Testis (tissue), 5 donors: ENCODE measurements at places on chromosomes 13 and 19.

DNA sequence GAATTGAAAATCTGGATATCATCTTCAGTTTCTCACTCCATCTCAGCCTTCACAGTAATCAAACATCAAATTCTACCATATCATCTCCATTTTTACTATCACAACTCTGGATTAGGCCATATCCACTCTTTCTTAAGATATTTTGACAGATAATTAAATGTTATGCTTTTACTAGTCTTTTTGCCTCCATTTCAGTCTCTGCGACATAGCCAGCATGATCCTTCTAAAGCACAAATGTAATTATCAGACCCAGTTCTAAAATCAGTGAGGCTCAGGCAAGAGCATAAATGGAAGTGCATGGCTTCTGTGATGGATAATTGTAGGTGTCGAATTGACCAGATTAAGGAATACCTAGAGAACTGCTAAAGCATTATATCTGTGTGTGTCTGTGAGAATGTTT lies 307.7 kb downstream of the PCDH20 start:
- no peaks in the 10 kb centered on the region for H3K36me3 ChIP-seq
- no peak for DNase-seq

- H3K4me1 ChIP-seq: peaks cover 33% of the 10 kb centered on the region
- peak overlapping the region; percentile 97 for H3K27ac ChIP-seq
- no peaks in the 10 kb centered on the region for H3K27me3 ChIP-seq
- peak overlapping the region; percentile 96 for H3K4me3 ChIP-seq
- H3K36me3 ChIP-seq: no peaks in the 10 kb centered on the region
Observed at GRCh38 chr19:2426611-2427428, 566 bp downstream of the TIMM13 start.

DNA sequence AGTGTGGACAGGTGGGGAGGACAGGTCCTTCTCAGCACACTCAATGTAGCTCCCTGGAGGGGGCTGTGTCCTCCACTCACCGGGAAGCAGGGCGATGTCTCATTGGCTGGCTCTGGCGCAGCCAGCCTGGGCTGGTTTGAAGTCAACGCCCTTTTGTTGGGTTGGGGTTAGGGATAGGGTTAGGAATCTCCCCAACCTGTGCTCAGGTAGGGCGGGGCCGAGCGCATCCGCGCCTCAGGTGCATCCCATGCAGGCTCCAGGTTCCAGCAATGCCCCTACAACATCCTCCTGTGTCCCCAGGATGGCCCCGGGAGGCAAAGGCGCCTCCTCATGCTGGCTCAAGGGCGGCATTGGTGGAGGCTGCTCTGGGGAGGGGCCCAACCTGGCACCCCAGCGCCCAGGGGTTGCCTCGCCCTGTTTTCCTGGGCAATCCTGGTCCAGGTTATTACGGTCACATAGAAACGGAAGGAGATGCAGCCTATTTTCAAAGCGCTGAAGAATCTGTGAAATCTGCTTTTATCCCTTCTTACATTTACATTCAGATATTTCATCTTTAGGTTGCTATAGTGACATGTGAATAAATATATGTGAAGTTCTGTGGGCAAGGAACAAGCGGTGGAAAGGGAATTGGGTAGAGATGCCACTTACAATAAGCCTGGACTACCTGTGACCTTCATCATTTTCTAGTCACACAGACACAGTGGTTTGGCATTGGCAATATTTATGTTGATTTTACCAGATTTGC lies 74.3 kb downstream of the TM9SF2 start:
- no peaks in the 10 kb centered on the region for H3K36me3 ChIP-seq
- H3K4me1 ChIP-seq: peaks cover 8% of the 10 kb centered on the region
- no peak overlapping the region for H3K4me3 ChIP-seq
- H3K27ac ChIP-seq: no peak overlapping the region

- no peaks in the 10 kb centered on the region for H3K27me3 ChIP-seq
- H3K4me3 ChIP-seq: peak within 1 kb of the TSS; percentile 79
- DNase-seq: peak; percentile 94
- no peaks in the 10 kb centered on the region for H3K4me1 ChIP-seq
- H3K27ac ChIP-seq: peak within 1 kb of the TSS; percentile 80
Observed at GRCh38 chr19:52336117-52336790, at the start of gene ZNF610. ZNF610 (plus strand) TSS chr19:52336243; CDS start chr19:52349173, 12,930 bp downstream.

- H3K27me3 ChIP-seq: no peaks in the 10 kb centered on the region
- H3K4me1 ChIP-seq: no peaks in the 10 kb centered on the region
- no peak for DNase-seq
- H3K36me3 ChIP-seq: no peaks in the 10 kb centered on the region
- H3K4me3 ChIP-seq: no peak overlapping the region
Observed at GRCh38 chr13:51385114-51385513, 45.6 kb downstream of the SERPINE3 start.

DNA sequence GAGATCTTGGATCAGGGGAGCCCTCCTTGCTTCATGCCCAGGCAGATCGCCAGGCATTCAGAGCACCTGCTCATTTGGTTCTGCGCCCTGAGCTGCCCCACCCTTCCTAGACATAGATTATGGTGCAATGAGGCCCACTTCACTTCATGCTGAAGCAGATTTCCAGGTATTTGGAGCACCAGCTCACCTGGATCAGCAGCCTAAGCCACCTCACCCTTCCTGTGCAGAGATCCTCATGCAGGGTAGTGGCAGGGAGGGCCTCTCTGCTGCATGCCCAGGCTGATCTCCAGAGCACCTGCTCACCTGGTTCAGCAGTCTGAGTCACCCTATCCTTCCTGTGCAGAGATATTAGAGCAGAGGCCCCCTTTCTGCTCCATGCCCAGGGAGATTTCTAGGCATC lies 1966.1 kb downstream of the PCDH9 start:
- H3K27me3 ChIP-seq: no peaks in the 10 kb centered on the region
- DNase-seq: no peak
- no peak overlapping the region for H3K4me3 ChIP-seq

- no peak overlapping the region for H3K4me3 ChIP-seq
- H3K27ac ChIP-seq: no peak overlapping the region
- no peaks in the 10 kb centered on the region for H3K27me3 ChIP-seq
- H3K4me1 ChIP-seq: no peaks in the 10 kb centered on the region
Observed at GRCh38 chr19:23788411-23788810, 29.7 kb upstream of the ZNF681 start.

DNA sequence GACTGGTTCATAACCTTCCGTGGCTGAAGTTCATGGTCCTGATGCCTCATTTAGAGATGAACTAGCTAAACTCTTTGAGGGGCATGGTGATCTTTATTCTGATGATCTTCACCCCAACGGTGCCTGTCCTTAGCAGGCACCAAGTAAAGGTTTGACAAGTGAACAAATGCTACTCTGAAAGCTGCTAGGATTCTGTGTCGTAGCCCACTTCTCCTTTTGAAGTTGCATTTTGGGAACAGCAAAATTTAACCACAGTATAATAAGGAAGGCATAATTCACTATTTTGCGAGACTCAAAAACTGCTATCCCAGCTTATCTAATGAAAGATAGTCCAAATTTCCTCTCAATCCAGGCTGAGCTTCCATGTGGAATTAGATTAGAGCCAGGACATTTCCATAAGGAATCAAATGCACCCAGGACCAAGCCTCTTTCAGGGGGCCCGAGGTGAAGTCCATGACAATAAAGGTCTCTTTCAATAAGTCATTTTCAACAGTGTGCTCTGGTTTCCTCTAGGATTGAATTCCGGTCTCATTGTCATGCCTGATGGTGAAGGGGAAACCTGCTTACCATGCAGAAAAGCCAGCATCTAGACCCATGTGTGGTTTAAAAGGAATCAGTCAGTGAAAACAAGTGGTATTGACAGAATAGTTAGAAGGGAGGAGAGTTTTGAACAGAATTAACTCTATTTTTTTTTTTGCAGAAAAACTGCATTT lies 23.1 kb downstream of the SIAH3 start:
- H3K27ac ChIP-seq: no peak overlapping the region
- no peaks in the 10 kb centered on the region for H3K27me3 ChIP-seq
- no peak overlapping the region for H3K4me3 ChIP-seq
- no peaks in the 10 kb centered on the region for H3K36me3 ChIP-seq
- H3K4me1 ChIP-seq: no peaks in the 10 kb centered on the region
- no peak for DNase-seq

DNA sequence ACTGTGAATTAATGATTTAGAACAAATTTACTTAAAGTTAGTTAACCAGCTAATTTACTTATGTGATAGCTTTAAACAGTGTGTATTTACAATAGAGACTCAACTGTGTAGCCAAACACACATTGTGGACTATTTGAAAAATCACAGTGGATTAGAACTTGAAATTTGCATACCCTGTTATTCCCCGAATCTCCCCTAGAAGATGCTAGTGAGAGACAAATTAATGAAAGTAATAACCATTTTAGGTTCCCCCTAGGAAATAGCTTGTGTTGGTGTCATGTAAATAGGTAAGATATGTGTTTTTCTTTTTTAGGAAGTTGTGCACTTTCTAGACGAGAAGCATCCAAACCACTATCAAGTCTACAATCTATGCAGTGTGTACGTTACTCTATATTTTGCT lies 98.5 kb downstream of the C1QTNF9 start:
- no peaks in the 10 kb centered on the region for H3K27me3 ChIP-seq
- H3K4me1 ChIP-seq: no peaks in the 10 kb centered on the region
- no peak overlapping the region for H3K27ac ChIP-seq
- H3K4me3 ChIP-seq: no peak overlapping the region
- H3K36me3 ChIP-seq: no peaks in the 10 kb centered on the region

GRCh38 chr13:63124863-63125262 lies 1709.2 kb upstream of the PCDH20 start:
- no peaks in the 10 kb centered on the region for H3K4me1 ChIP-seq
- no peak overlapping the region for H3K27ac ChIP-seq
- H3K27me3 ChIP-seq: no peaks in the 10 kb centered on the region

GRCh38 chr13:51419001-51419636 lies 33.7 kb downstream of the INTS6 start:
- DNase-seq: no peak
- no peaks in the 10 kb centered on the region for H3K27me3 ChIP-seq
- H3K27ac ChIP-seq: no peak overlapping the region
- peaks cover 5% of the 10 kb centered on the region for H3K4me1 ChIP-seq
- no peak overlapping the region for H3K4me3 ChIP-seq

DNA sequence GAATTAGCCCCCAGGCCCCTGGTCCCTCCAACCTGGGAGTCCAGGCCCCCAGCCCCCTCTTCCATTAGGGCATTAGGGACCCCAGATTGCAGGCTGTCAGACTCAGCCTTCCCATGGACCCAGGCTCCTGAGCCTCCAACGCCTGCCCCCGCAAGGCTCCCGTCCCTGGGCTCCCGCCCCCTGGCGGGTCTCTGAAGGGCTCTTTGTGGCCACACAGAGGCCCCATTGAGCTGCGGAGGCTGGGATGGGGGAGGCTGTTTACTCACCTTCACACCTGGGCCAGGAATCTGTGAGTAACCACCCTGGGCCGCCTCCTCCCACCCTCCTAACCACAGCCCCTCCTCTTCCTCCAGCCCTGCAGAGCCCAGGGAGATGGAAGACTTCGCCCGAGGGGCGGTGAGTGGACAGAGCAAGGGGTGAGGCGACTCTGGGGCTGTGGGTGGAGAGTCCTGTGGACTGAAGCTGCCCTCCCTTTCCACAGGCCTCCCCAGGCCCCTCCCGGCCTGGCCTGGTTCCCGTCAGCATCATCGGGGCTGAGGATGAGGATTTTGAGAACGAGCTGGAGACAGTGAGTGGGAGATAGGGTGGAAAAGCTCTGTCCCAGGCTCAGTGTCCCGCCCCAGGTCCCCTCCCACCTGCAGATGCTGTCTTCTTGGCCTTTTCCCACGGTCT lies 4.9 kb downstream of the ARHGEF1 start:
- no peak for DNase-seq
- H3K4me1 ChIP-seq: peaks cover 3% of the 10 kb centered on the region
- no peak overlapping the region for H3K27ac ChIP-seq
- H3K4me3 ChIP-seq: no peak overlapping the region

GRCh38 chr13:66859934-66860877 lies 369.9 kb downstream of the PCDH9 start:
- no peak overlapping the region for H3K4me3 ChIP-seq
- no peak overlapping the region for H3K27ac ChIP-seq
- DNase-seq: no peak
- no peaks in the 10 kb centered on the region for H3K27me3 ChIP-seq

- no peak for DNase-seq
- H3K27ac ChIP-seq: peak overlapping the region; percentile 58
- no peaks in the 10 kb centered on the region for H3K27me3 ChIP-seq
- H3K4me3 ChIP-seq: no peak overlapping the region
Observed at GRCh38 chr13:48110132-48110868, 15.4 kb upstream of the MED4 start.

DNA sequence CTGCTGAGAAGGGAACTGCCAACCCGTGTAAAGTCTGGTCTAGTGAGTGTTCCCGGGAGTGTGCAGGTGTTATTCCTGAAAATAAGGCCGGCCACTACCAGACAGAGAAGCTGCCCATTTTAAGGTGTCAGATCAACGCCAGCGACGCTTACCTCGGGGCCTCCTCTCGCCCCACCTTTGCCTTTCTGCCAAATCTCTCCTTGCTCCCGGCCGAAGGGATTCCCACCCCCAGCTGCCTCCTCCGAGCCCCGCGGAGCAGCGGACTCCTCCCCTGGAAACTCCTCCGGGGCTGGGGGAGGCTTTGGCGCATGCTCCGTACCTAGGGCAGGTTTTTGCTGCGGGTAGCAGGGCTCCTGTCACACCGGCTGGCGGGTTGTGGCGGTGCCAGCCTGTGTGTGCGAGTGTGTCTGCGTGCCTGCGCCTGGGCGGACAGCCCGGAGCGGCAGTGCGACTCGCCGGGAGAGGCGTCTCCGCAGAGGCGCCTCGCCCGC lies at the start of gene HS6ST3:
Gene HS6ST3 (plus strand): TSS at position 359 of the 491 bp plus-strand sequence.
- DNase-seq: peak; percentile 50
- no peaks in the 10 kb centered on the region for H3K27me3 ChIP-seq
- H3K4me1 ChIP-seq: peaks cover 10% of the 10 kb centered on the region
- H3K36me3 ChIP-seq: no peaks in the 10 kb centered on the region

DNA sequence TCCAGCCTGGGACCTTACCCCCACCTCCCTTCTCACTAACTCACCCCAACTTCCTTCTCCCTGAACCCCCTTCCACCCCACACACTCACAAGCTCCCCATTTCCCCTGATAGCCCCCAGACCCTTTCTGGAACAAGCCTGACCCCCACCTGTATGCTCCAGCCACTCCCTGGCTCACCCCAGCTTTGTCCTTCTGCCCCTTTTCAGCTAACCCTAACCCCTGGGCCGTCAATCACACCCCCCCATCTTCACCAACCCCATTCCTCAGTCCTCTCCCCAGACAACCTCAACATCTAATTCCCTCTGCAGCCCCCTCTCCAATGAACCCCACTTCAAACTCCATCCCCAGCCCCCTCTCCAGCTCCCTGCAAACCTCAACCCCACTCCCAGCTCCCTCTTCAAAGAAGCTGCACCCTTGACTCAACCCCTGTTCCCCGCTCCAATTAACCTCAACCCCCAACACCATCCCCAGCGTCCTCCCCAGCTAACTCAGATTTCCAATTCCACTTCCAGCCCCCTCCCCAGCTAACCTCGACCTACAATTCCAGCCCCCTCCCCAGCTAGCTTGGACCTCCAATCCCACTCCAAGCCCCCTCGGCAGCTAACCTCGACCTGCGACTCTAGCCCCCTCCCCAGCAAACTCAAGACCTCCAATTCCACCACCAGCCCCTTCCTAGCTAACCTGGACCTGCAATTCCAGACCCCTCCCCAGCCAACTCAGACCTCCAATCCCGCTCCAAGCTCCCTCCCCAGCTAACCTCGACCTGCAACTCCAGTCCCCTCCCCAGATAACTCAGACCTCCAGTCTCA lies 929 bp downstream of the GNG7 start:
- H3K4me1 ChIP-seq: peaks cover 7% of the 10 kb centered on the region
- no peaks in the 10 kb centered on the region for H3K27me3 ChIP-seq
- peak overlapping the region; percentile 53 for H3K27ac ChIP-seq
